ENCODE measurements at places on chromosomes 12 and 14.

- no peak for DNase-seq
Observed at GRCh38 chr12:9926876-9927275, 5.3 kb downstream of the CLEC2A start.

DNA sequence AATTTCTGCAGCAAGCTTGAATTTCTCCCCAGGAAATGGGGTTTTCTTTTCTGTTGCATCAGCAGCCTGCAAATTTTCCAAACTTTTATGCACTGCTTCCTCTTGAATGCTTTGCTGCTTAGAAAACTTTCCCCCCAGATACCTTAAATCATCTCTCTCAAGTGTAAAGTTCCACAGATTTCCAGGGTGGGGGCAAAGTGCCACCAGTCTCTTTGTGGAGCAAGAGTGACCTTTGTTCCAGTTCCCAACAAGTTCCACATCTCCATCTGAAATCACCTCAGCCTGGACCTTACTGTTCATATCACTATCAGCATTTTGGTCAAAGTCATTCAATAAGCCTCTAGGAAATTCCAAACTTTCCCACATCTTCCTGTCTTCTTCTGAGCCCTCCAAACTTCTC, 241.6 kb upstream of the TMTC1 start:
- no peak for DNase-seq

- DNase-seq: no peak
Observed at GRCh38 chr12:31603546-31604009, 12.6 kb upstream of the DENND5B start.

- DNase-seq: no peak
Observed at GRCh38 chr12:28550757-28551704, 360.8 kb downstream of the CCDC91 start.

GRCh38 chr12:108822497-108823205, 34.7 kb downstream of the SSH1 start:
- no peak for DNase-seq

DNA sequence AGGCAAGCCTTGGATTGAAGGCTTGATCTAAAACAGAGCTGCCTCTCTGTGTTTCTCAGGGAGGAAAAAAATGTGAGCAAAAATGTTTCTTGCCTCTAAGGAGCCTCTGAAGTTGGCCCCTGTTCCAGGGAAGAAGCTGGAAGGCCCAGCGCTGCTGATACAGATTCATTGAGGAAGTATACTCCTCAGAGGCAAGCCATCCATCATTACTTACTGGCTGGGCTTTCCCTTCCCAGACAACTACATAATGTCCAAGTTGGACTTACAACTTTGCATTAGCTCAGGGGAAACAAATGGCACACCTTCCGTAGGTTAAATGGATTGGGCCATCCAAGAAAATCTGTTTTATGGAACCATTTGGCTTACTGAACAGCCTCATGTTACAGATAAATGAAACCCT, 263.7 kb upstream of the SEL1L start:
- DNase-seq: no peak

DNA sequence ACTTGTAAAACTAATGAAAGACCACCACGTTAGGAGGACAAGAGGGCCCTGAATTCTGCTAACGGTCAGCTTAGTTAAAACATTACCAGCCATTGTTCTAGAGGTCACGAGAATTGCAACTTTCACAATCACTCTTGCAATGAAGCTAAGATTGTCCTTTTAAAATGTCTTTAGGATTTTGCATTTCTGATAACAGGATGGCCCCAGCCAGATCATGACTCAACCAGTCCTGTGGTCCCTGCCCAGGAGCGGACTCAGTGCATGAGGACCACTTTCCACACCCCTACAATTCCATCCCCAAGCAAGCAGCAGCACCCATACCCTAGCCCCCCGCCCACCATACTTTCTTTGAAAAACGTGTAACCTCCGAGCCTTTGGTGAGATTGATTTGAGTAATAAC, 28.7 kb downstream of the HSP90AA1 start:
- no peak for DNase-seq

- DNase-seq: peak; percentile 83
Observed at GRCh38 chr14:100213956-100214769, 24.8 kb upstream of the YY1 start.

- DNase-seq: no peak
Observed at GRCh38 chr12:2959505-2960389, 550 bp downstream of the TEAD4 start.

DNA sequence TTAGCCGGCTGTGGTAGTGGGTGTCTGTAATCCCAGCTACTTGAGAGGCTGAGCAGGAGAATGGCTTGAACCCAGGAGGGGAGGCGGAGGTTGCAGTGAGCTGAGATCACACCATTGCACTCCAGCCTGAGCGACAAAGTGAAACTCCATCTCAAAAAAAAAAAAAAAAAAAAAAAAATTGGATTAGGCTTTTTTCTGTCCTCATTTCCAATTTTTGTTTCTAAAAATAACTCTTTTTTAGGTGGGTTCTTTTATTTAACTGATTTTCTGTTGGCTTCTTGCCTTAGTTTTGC, 863.7 kb downstream of the LRFN5 start:
- no peak for DNase-seq

GRCh38 chr14:68223631-68224030, 404.1 kb downstream of the RAD51B start:
- DNase-seq: no peak

GRCh38 chr14:90458536-90458935, 61.7 kb downstream of the CALM1 start:
- no peak for DNase-seq

Measured in stimulated activated CD8-positive, alpha-beta memory T cell treated with anti-CD3 and anti-CD28 coated beads, Interleukin-2, amount 100 ng/mL, for 1 hour (primary cell).